CD4-positive, CD25-positive, alpha-beta regulatory T cell (primary cell): ENCODE measurements at places on chromosomes 5 and 9.

DNA sequence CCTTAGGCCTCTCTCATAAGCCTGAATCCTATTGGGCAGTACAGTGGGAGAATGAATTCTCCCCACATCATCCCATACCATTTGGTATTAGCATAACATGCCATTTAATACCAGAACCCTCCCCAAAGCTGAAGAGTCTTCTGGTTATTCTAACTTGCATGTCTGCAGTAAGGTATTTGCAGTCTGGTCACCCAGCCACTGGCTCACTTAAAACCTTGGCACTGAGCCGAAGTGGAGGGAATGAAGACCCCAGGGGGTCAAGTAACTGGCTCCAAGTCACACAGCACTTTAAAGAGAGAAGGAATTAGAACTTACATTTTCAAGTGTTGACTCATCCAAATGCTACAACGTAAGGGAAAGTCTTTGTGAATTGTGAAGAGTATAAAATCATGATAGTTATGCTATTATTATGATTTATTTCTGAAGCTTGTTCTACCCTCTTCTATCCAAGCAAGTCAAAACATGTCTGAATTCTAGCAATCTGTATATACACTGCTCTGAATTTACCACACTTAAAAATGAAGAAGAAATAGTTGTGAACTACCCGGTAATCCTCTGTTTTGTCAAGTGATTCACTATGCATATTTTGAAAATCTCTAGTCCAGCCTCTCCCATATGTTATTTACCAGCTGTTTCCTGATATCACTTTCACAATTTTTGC is 28.5 kb downstream of the GLRA1 start:
- H3K4me3 ChIP-seq, result no peak overlapping the region
- no peaks in the 10 kb centered on the region for H3K36me3 ChIP-seq
- no peak for DNase-seq
- H3K27ac ChIP-seq, result no peak overlapping the region

DNA sequence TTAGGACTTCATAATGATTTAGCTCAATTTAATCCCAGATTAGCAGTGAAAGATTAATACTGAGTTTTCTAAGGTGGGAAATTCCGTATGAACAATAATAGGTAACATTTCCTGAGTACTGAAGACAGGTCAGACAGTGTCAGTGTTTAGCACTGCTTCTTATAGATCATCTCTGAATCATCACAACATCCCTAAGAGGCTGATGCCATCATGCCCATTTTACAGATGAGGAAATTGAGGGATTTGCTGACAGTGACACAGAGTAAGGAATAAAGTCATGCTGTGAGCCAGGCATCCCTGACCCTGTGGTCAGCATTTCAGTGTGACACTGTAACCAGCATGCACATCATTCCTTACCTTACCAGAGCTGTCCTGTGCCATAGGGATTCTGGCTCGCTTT is 44.5 kb downstream of the DAPK1 start:
- H3K4me3 ChIP-seq, result no peak overlapping the region
- no peaks in the 10 kb centered on the region for H3K36me3 ChIP-seq
- H3K4me1 ChIP-seq, result no peaks in the 10 kb centered on the region
- no peak for DNase-seq

DNA sequence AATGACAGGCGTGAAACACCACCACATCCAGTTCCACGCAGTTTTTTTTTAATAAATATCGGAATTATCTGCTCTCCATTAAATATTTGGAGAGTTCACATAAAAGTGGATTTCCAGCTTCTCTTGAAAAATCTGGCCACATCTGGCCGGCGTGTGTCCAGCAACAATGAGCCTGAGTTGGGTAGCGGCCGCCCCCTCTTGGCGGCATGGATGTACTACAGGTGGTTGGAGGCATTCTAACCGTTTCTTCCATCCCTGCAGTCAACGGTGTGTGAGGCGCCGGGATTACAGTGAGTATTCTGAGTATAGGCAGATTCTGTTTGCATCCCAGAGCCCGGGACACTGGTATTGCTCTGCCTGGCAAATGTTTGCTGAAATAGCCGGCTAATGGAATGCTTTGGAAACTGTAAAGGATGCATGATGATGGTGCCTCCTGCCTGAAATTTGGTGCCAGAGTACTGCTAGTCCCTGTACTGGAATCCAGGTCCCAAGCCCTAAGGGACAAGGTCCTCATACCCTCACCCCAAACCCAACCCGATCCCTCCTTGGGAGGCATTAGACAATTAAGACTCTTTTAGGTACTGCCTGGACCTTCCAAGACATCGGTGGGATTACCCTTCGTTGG is 13.6 kb upstream of the GM2A start:
- H3K4me3 ChIP-seq, result no peak overlapping the region
- DNase-seq, result no peak
- no peaks in the 10 kb centered on the region for H3K27me3 ChIP-seq

DNA sequence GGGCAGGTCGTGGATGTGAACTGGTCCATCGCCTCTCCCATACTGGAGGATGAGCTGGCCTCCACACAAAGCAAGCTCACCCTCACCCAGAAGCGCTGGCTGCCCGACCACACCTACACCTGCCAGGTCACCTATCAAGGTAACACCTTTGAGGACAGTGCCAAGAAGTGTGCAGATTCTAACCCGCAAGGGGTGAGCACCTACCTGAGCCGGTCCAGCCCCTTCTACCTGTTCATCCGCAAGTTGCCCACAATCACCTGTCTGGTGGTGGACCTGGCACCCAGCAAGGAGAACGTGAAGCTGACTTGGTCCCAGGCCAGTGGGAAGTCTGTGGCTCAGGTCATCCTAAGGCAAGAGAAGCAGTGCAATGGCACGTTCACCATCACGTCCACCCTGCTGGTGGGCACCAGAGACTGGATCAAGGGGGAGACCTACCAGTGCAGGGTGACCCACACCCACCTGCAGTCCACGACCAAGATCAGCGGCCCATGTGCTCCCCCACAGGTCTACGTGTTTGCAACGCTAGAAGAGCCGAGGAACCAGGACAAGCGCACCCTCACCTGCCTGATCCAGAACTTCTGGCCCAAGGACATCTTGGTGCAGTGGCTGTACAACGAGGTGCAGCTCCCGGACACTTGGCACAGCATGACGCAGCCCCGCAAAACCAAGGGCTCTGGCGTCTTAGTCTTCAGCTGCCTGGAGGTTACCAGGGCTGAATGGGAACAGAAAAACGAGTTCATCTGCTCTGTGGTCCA is 71.3 kb downstream of the INSL6 start:
- H3K4me1 ChIP-seq, result no peaks in the 10 kb centered on the region
- no peaks in the 10 kb centered on the region for H3K27me3 ChIP-seq
- no peak for DNase-seq
- no peak overlapping the region for H3K4me3 ChIP-seq

GRCh38 chr5:97888439-97888838 is 705.4 kb upstream of the RIOK2 start:
- H3K36me3 ChIP-seq, result no peaks in the 10 kb centered on the region
- H3K4me1 ChIP-seq, result no peaks in the 10 kb centered on the region
- H3K27me3 ChIP-seq, result no peaks in the 10 kb centered on the region
- DNase-seq, result no peak
